Stimulated activated CD4-positive, alpha-beta T cell treated with anti-CD3 and anti-CD28 coated beads, Interleukin-12 subunit alpha, Interleukin-12 subunit beta, amount 100 ng/mL, for 48 hours (primary cell): ENCODE measurements at places on chromosomes 7 and 10.

DNA sequence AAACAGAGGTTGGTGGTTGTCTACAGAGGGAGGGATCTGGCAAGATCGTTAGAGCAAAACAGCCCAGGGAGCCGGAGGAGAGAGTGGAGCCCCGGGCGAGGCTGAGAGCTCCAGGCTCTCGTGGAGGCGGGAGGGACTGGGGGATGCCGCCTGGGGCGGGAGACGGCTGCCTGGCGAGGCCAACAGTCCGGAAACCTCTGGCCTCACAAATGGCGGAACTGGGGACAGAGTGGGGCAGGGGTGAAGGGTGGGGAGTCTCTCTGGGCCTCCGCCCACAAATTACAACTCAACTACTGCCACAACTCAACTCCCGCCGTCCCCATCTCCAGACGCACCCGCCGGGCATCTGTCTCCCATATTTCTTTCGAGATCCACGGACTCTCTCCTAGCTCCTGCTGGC lies 47.7 kb downstream of the CLEC2L start:
- no peak for DNase-seq

DNA sequence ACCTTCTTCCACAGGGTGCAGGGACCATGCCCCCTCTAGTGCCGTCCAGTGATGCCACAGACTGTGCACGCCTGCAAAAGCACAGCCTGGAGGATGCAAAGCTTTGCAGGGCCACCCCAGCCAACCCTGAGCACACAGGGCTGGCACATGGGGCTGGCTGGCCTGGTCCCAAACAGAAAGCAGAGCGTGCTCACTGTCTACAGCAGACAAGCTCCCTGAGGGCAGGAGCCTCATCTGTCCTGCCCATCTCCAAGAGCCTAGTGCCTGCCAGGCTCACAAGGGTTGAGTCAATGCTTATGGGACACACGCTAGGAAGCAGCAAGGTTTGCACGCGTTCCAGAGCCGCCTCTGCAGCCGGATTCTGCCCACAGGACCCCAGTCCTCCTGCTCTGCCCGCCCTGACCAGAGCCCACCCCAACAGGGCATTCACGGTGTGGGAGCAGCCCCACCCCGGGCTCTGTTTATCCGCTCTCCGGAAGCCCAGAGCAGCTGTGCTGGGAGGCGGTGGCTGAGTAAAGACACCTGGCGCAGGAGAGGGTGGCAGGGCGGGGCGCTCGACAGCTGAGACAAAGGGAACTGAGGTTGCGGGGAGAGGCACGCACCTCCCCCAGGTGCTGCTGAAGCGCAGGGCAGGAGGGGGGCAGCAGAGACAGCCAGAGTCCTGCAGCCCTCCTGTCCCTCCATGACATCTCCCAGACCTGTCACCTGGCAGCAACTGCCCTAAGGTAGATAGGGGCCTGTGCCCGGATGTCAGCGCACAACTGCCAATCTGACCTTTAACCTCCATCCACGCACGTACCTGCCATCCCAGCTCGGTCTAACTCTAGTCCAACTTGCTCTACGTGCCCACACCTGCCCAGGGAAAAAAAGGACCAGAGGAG lies 4.3 kb downstream of the KCNH2 start:
- DNase-seq, result no peak

DNA sequence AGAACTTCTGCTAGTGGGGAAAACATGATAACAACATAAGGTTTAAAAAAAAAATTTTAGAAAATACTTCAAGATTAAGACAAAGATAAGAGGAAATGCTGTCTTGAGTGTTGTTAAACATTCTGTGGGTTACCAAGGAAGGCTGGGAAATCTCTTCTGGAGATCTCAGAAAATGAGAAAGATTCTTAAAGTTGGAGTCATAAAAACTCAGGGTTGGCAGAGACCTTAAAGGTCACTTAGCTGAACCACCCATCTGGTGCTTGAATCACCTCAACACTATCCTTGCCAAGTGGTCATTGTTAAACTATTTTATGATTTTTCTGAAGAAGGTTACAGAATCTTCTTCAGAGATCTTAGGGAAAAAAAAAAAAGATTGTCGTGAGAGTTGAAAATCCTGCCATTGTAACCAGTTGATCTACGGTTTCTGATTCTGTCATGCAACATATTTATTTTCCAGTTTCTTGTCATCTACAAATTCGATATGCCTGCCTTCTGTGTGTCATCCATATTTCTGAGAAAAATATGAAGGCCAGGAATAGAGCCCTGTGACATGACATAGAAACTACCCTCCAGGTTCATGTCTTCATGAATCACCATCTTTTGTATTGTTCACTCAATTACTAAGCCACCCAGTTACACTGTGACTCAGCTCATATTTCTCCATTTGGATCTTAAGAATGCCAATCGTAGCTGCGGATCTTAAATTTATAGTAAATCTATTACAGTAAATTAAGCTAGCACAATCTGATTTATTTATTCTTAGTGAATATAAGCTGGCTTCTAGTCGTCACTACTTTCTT lies 179.2 kb downstream of the ST7 start:
- DNase-seq, result no peak

GRCh38 chr7:12695965-12696364 lies 8.5 kb downstream of the ARL4A start:
- no peak for DNase-seq

- DNase-seq, result no peak
Observed at GRCh38 chr7:121313793-121314676, 14.8 kb upstream of the WNT16 start.

GRCh38 chr10:26706936-26707335 lies 9.4 kb downstream of the PDSS1 start:
- no peak for DNase-seq

DNA sequence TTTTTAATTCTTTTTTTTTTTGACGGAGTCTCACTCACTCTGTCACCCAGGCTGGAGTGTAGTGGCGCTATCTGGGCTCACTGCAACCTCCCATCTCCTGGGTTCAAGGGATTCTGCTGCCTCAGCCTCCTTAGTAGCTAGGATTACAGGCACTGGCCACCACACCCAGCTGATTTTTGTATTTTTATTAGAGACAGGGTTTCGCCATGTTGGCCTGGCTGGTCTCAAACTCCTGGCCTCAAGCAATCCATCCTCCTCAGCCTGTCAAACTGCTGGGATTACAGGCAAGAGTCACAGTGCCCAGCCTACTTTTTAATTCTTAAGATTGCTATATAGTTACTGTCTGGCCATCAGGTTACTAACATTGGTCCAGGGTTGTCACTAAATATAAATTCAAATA lies 59.6 kb downstream of the ZNF277 start:
- DNase-seq, result no peak

DNA sequence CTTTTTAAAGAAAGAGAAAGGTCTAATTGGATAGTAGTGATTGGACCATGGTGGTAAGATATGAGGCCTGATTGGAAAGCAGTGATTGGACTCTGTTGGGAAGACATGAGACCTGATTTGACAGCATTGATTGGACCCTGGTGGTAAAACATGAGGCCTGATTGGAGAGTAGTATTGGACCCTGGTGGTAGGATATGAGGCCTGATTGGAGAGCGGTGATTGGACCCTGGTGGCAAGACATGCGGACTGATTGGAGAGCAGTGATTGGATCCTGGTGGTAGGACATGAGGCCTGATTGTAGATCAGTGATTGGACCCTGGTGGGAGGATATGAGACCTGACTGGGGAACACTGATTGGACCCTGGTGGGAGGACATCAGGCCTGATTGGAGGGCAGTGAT lies 444.3 kb downstream of the LRMDA start:
- no peak for DNase-seq

DNA sequence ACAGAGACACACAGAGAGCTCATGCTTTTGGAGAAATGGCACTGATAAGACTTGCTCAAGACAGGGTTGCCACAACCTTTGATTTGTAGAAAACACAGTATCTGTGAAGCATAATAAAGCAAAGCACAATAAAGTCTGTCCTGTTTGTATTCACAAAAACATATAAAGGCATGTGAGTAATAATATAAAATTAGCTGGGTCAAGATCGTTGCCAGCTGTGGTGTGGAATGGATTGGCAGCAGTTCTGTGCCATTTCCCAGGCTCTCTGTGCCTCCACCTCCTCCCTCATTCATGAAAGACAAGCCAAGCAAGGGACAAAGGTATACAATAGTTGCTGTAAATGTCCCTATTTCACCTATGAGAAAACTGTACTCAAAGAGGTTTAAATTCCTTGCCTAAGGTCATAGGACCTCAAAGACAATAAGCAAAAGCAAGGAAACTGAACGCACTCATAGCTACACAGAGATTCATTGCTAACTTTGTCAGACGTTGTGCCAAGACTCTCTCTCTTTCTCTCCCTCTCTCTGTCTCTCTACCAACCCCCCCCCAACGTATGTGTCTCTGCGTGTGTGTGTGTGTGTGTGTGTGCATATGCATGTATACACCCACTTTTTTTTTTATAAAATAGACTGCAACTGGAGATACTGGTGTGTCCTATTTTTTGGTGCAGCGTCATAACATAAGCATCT lies 31.8 kb downstream of the CHST3 start:
- no peak for DNase-seq

- DNase-seq, result no peak
Observed at GRCh38 chr7:12222889-12223579, 11.9 kb downstream of the TMEM106B start.

DNA sequence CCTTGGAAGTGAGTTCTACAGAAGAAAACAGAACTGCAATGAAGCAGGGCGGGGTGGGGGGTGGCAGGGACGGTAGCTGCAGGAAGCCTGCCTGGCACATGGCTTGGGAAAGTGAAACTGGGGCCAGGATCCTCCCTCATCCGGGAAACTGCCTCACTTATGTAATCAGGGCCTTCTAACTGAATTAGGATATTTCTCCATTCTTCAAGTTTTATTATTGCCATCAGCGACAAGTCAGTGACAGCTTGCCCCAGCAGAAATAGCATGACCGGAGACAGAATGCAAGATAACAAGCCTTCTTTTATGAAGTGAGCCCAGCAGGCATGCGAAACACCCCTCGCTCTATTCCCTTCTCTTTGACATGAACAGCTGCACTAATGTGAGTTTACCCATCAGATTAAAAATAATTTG lies 77.5 kb upstream of the CACUL1 start:
- no peak for DNase-seq
